Vagina (tissue), 2 donors: ENCODE measurements at places on chromosomes 11 and 22.
A peak's percentile ranks its signal among the peaks of the same experiment; 100 is the strongest.

DNA sequence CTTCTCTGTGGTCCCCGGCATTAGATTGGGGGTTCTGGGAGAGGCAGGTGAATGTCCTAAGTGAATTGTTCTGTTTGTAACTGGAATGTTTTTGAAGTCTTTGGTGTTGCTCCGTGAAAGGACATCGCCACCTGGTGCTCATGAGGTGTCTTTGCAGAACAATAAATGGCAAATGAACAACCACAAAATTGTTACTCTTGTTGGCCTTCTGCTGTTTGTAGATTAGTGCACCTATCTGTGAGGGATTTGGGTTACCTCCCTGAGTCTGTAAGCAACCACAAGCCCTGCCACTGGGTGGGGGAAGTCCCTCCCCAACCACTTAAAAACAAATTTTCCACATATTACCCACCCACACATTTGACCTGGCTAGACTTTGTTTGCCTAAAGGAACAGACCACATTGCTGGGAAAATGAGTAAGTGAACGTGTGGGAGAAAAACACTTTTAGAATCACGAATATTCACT lies 4.7 kb downstream of the MPEG1 start:
- DNase-seq, result no peak

GRCh38 chr22:29907753-29908515 lies 25.0 kb downstream of the MTMR3 start:
- no peak for DNase-seq

- no peak for DNase-seq
These were observed 118.0 kb downstream of the RASSF10 start for GRCh38 chr11:13127161-13127560.

- DNase-seq, result no peak
These were observed 71.8 kb upstream of the PTH start for GRCh38 chr11:13567551-13567950.

DNA sequence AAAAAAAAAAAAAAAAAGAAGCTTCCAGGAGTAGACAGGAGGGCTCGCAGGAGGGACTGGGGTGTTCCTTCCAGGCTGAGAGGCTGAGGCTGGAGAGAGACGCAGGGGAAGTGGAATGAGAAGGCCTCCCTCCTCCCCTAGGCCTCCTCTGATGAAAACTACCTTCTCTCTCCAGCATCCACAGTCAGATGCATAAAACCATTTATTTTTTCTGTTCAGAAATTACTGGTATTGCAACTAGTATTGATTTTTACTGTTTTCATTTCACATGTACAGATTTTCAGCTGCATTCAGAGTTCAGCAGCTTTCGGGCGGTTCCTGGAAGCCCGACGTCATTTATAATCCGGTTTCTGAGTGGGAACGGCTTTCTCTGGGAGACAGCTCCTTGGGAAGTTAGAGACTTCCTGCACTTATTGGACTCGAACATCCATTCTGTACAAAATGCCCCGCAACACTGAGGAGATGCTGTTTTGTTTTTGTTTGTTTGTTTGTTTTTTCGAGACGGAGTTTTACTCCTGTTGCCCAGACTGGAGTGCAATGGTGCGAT lies 6.9 kb upstream of the NFAM1 start:
- no peak for DNase-seq

DNA sequence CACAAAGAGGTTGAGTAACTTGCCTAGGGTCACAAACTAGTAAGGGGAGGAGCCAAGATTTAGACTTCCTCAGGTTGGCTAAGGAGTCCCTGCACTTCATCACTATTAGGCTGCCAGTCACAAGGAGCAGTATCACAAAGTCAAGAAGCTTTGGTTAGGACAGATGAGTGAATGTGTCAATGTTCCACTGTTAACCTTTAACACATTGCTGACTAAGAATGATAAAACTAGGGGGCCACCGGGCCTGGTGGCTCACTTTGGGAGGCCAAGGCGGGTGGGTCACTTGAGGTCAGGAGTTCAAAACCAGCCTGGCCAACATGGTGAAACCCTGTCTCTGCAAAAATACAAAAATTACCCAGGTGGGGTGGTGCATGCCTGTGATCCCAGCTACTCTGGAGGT lies 32.0 kb downstream of the TMEM123 start:
- DNase-seq, result no peak

GRCh38 chr22:20952544-20953341 lies 14.3 kb upstream of the AIFM3 start:
- DNase-seq, result no peak

- no peak for DNase-seq
These were observed 874 bp downstream of the ZFTA start for GRCh38 chr11:63767565-63768236.

GRCh38 chr11:75014129-75014528 lies 25.4 kb downstream of the NEU3 start:
- no peak for DNase-seq

DNA sequence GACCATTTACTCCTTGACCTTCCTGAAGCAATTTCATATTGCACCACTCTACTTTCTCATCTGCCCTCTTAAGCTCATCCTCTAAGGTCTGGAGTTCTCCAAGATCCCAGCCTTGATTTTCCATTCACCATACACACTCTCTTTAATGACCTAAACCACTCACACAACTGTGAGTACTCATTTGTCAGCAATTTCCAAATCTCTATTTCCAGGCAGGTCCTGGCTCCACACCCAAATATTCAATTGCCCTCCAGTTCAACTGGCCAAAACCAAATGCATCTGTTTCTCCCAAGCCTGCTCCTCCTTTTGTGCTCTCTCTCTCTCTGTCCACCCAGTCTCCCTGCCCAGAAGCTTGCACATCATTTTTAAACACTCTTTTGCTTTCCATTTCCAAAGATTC lies 39.6 kb downstream of the NEU3 start:
- DNase-seq, result peak; percentile 16

DNA sequence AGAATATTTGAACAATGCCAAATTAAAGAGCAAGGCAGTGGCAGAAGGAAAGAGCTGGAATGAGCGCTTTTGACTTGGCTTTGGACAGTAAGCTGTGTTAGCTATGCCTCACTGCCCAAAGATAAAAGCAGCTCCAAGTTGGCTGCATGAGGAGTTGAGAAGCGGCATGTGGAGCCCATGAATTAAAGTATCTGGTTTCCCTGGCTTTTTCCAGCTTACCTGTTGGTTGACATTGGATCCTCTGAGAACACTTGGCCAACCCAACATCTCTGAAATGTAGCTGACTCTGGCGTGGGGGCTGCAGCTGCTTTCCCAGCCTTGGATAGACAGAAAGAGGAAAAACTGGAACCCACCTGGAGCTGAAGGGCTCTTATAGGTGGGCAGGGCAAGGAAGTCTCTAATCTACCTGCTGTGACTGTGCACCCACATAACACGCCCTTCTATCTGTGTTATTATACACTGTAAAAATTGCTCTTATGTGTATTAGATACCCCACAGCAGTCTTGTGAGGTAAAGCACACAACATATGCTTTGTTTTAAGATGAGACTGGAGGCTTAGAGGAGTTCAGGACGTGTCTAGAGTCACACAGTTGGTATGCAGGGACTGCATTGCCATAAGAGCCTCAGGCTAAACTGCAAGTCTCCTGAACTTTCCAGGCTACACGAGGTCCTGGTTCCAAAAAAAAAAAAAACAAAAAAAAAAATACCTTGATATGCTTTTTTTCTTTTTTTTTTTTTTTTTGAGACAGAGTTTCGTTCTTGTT lies 5.8 kb downstream of the UBASH3B start:
- no peak for DNase-seq

DNA sequence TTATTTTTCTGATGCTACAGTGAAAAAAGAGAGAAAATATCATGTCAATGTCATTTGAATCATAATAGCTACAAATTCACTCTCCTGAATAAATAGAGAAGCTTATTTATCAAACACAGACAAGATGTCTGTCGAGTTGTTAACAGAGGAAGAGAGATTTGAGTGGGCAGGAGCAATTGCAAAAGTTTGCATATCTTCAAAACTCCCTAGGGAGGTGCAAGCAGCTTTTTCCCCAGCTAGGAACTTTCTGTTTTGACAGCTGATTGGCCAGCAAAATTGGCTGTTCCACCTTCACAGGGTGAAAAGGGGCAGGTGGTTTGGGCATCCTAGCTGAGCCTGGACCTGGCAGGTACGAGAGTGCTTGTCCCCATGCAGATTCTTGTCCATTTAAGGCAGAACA lies 98.2 kb downstream of the NTM start:
- DNase-seq, result no peak

- DNase-seq, result no peak
These were observed 149.1 kb downstream of the MAML2 start for GRCh38 chr11:96193745-96194443.

DNA sequence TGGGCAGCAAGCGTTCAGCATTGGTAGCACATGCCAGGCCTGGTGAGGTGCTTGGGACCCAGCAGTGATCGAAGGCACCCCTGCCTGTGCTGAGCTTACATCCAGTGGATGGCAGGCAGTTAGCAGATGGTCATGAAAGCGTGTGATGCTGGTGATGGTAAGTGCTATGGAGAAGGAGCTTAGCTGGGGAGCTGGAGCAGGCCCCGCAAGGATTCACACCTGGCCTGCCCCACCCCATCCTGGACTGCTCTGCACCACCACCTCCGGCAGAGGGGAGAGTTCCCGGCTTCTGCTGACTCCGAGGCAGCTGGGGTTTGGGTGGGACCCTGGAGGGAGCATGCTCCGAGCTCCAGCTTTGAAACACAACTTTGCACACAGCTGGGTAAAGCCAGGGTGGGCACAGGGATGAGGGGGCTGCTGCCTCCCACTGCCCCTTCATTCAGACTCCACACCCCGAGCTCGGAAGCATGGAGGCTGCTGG lies 16.2 kb downstream of the MPPED1 start:
- DNase-seq, result no peak

DNA sequence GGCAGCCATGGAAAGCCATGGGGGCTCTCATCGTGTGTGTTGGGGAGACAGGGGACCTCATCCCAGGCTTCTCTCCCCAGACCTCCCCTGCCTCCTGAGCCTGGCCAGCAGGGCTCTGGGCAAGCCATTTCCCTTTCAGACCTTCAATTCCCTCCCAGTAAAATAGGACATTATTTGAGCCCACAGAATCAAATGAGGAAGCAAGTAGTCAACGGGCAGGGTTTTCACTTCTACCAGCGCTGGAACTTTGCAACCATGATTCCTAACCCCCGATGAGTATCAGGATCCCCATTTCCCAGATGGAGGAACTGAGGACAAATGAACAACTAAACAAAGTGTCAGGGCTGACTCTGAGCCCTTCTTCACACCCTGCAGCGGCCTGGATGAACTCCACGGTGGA lies 48.9 kb upstream of the TCF20 start:
- DNase-seq, result no peak

GRCh38 chr11:9053316-9054035 lies 37.9 kb downstream of the SCUBE2 start:
- DNase-seq, result no peak

GRCh38 chr11:14232652-14233051 lies 126.3 kb downstream of the RRAS2 start:
- no peak for DNase-seq

DNA sequence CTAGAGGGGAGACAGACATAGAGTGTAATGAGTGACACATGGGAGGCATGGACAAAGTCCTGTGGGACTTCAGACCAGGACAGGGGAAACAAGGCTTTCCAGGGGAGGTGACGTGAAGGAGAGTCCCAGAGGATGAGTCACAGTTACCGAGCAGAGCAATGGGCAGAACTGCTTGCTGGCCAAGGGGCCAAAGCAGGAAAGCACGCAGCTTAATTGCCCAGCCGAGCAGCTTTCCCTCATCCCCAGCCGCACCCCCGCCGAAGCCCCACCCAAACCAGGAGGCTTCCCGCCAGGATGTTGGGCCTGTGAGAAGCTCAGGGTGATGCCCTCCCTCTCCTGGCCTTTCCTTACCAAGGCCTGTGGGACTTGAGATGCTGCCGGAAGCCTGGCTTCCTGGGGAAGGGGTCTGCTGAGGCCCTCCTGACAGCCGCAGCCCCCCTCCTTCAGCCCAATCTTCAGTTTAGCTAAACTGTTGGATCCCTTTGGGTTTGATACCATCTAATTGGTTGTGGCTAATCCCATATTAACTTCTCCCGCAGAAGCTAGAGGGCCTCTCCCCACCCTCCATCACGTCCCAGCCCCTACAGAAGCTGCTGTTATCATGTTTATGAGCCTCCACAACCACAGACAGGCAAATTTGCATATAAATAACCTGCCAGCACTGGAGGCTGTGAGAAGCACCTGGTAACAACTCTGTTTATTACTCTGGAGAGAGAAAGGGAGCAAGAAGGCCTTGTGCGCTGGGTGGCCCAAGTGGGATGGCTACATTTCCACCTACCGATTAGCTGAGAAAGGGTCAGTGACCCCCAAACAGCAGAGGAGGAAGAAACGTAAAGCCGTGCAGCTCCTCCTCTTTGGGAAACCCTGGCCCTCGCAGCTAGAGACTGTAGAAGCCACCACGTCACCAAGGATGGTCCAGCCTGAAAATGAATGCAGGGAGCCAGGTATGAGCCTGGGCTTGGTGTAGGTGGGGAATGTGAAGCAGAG lies 80.0 kb downstream of the TRIM29 start:
- DNase-seq, result peak; percentile 82

GRCh38 chr11:100682247-100682969 lies 4.7 kb upstream of the ARHGAP42 start:
- DNase-seq, result no peak

DNA sequence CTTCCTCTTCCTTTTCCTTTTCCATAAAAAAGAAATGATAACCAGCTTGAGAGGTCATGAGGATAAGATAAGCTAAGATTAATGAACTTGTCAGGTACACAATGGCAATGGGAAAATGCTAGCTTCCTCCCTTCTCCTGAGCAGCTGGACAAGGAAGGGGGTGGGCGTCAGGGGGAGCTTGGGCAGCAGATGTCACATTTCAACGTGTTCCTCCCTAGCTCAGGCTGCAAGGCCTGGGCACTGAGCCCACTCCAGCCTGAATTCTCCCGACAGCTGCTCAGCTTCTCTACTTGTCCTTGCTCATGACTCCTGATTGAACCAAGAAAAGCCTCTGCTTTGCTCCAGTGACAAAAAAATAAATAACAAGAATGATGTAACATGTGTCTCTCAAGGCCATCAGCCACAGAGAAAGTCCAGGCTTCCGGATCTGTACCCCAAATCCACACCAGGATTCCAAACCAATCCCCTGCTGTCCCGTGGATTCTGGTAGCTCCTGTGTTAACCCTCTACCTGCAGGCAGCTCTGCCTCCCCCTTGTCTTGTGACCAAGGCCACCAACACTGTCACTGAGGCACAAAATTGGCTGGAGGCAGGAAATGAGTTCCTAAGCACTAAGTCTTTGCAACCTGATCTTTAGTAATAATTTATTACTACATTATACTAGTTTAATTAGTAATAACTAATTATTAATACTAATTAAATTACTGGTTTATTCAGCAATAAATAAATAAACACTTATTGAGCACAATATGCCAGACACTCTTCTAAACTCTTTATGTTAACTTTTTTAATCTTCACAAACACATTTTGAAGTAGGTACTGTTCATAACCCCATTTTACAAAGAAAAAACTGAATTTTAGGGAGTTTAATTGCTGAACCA lies 146.5 kb downstream of the CCDC34 start:
- DNase-seq, result no peak

GRCh38 chr11:134554106-134554505 lies 142.1 kb upstream of the B3GAT1 start:
- peak; percentile 56 for DNase-seq
